ENCODE measurements at places on chromosomes 2 and 18.

- DNase-seq: no peak
Measured at GRCh38 chr2:162385536-162385935, 41.6 kb downstream of the GCA start.

- DNase-seq: no peak
Measured at GRCh38 chr2:197847651-197848401, 43.4 kb downstream of the PLCL1 start.

DNA sequence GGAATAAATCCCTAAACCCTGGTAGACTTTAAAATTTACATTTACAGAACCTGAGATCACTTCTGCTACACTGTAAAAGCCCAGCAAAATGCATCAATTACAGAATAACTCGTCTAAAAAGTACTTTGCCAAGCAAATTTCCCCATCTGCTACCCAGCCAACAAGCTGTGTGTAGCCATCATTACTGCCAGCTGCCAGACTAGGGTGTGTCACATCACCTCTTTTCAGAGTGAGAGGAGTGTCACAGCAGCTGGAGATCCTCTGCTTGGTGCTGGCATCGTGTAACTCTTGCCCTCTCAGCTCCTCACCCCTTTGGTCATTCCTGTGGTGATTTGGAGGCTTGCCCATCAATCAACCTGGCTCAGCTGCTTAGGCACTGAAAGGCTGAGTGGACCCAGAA lies 340.4 kb upstream of the MMADHC start:
- no peak for DNase-seq

GRCh38 chr2:199455545-199456382 lies 2.0 kb downstream of the SATB2 start:
- no peak for DNase-seq

DNA sequence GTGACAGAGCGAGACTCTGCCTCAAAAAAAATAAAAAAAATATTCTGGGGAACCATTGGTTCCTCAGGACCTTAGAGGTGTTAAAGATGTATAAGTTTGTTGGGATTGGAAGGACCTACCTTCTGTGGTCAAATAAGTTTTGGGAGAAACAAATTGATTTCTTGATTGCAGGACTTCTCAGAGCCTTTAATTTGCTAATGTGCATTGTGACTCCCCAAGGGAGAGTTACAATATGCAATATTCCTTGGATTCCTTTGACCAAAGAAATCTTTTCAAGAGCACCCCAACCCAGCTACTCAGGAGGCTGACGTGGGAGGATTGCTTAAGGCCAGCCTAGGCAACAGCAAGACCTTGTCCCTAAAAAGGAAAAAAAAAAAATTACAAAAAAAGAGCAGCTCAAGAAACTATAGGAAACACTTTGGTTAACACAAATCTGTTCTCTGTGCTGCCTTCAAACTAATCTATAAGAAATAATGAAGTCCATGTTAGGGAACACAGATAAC lies 6.5 kb downstream of the NAGK start:
- no peak for DNase-seq

- no peak for DNase-seq
Measured at GRCh38 chr2:96631804-96632435, 6.2 kb downstream of the KANSL3 start.

GRCh38 chr18:45849529-45849928 lies 24.1 kb downstream of the SIGLEC15 start:
- no peak for DNase-seq

- no peak for DNase-seq
Measured at GRCh38 chr2:26716769-26717168, 24.2 kb downstream of the KCNK3 start.

All from activated CD4-positive, CD25-positive, alpha-beta regulatory T cell (primary cell).